ENCODE measurements at places on chromosomes 12 and 14. TPM values are rescaled to one million over a fixed set of nuclear protein-coding genes. Genes with fewer than 3 reads are reported as not detected.

DNA sequence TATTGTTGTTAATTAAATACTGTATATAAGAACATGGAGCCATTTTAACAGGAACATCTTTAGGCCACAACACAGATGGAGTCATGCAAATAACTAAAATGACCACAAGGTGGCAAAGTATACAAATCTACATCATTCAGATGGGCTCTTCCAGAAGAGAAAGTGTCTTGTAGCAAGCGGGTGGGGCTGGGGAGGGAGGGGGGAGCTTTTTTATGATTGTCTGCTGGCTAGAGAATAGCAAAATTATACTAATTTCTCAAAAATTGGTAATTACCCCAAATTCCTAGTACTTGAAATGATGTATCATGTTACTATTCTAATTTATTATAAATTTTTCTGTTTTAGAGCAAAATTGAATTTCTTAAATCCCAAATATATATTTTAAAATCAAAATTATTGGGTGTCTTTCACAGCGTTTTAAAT is 378.7 kb downstream of the PRKD1 start:
- no peak for DNase-seq

DNA sequence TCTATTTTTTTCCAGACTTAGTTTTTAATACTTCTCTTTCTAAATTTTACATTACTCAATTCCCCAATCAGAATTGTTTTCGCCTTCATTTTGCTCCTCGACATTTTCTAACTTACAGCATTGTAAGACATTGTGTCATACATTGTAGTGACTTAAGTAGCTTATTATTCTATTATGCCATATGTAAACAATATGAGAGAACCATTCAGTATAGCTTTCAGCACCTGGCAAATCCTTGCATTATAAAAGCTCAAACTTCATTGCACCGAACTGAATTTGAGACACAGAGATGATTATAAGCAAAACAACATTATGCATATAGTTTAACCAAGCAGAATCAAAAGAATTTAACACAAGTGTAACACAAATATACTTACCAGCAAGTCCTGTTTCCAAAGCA is 46.8 kb downstream of the EXOC5 start:
- no peak for DNase-seq

Gene GALC
- total RNA-seq = 24.3 TPM

DNA sequence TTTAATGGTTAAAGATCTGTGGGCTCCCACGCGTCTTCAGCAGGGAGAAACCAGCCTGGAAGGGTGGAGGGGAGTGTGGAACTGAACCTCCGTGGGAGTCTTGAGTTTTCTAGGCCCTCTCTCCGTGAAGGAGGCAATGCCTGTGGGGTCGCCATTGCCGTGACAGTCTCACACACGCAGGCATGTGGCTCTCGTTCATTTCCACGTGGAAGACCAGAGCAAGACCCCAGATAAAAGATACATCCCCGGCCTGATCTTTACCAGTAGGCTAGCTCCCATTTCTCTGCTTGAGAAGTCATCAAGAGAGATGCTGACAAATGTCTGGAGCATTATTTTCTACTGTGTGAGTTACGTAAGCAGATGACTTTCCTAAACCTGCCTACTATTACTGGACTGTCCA is 491.7 kb upstream of the LMO3 start:
- no peak for DNase-seq

- no peak for DNase-seq
Measured at GRCh38 chr12:56231184-56231582, 1.3 kb downstream of the SLC39A5 start.

Gene SRRM4
- not detected for total RNA-seq

DNA sequence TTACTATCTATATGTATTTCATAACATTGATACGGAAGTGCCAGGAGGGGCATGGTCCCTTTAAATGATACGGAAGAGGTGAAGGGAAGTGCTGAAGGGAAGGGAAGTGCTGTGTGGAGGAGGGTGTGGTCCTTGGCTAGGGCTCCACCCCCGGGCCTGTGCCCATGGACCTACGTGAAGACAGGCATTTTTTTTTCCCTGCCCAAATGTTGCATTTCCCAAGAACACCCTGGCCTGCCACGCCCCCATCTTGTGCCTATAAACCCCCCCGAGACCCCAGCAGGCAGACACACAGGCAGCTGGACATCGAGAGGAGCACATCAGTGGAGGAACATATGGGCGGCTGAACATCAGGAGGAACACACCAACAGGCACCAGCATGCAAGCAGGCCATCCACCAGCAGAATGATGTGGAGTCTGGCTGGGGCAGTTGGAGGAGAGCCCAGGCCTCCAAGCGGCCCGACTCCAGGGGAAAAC is 134.1 kb downstream of the SLC41A2 start:
- DNase-seq = no peak

DNA sequence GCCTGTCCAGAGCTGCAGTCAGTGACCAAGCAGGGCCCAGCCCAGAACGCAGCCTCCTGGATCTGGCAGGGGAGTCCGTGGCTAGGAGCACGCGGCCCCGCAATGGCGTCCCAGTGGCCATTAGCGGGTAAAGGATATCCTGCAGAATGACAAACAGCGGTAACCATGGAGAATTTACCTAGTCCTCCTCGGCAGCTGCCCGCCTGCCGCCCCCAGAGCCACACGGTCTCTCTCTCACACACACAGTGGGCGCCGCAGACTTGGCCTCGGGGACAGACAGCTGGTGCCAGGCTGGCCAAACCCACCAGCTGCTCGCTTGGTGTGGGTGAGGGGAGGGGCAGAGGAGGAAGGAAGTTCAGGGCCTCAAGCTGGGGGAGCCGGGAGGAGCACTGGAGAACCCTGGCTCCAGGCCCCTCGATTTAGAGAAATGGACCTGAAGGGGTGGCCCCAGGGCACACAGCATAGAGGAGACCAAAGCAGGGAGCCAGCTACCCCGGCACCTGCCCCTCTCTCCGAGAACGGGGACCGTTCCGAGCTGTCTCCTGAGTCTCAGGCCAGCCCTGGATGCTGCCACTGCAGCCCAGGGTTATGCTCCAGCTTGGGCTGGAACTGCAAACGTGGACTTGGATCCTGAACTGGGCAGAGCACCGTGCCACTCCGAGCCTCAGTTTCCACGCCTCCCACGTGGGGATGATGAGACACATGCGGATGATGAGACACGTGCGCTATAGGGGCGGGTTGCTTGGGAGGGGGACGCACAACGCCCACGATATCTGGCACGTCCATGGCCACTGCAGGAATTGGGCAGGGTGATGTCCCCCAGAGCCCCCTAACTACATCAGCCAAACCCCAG is 3.4 kb downstream of the CDK2AP1 start:
- DNase-seq = no peak

- DNase-seq = peak; percentile 57
Measured at GRCh38 chr14:75559451-75560222, 18.8 kb upstream of the FLVCR2 start.

DNA sequence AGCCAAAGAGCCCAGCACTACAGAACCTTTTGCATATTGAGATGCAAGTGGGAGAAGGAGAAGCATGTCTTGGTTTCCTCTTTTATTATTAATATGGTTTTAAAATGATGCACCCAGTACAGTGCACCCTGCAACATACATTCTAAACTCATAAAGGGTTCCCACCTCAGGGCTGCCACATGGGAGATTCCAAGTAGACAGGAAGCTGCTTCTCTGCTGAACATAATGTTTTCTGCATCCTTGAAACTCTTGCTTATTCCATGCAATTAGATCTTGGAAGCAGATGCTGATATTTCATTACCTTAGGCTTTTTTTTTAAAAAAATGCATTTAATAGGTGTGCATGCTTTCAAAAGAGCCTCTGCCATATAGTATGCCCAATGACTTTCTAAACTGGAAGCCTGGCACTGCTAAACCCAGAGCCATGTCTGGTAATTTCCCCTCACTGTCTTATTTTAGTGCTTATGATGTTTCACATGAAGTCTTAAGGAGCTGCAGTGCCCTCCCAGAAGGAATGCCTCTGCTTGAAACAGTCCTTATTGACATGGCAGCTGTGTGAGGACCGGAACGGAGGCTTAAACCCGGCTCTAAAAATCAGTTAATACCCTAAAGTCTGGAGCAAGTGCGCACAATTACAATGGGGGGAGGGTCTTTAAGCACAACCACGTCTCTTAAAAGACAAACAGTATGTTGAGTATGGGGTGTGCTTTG is 2.0 kb upstream of the SIX1 start:
- DNase-seq = no peak

DNA sequence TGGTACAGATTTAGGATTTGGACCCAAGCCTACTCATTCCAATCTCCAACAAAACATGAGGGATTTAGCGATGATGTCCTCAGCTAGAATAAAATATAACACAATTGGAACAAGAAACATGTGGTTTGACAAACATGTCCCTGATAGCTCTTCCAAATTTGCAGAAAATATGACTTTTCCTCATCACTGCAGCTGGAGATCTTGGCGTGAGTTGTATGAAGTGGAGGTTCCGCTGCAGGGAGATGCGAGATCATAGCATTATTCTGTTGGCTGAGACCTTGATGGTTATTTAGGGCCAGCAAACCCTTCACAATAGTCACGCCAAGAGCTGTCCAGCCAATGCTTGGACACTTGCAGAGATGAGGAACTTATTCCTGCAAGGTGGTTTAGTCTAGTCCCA is 413.4 kb upstream of the TBX3 start:
- DNase-seq = no peak

DNA sequence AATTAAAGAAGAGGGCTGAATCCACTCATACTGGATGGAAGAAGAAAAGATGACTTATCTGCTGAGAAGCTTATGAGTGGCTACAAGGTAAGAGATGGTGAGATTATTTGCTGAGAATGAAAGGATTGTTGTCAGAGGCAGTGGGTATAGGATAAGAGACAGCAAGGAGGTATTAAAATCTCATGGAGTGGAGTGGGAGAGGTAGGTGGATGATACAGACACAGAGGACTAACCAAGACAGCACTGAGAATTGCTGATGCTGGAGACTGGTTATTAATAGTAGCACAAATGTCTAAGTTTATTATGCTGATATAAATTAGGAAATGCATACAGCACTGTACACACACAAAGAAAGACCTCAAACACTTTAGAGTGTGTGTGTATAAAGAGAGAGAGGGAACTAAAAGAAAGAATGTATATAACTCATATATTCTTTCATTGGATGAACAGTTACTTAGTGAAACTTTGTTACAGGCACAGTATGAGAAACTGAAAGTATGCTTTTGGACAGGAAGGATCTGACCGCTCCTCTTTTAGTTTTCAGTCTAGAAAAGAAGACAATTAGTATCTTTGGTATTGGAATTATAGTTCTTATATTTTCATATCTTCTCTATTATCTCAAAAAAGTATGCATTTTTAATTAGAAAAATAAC is 543.1 kb downstream of the LRFN5 start:
- DNase-seq = no peak

- DNase-seq = no peak
Measured at GRCh38 chr12:51000245-51000644, 25.9 kb downstream of the SLC11A2 start.

- no peak for DNase-seq
Measured at GRCh38 chr14:65817011-65817410, 404.5 kb downstream of the FUT8 start.

GRCh38 chr12:113923251-113923650 is 42.9 kb downstream of the RBM19 start:
- no peak for DNase-seq

Gene NPAS3
- total RNA-seq = not detected

- DNase-seq = no peak
Measured at GRCh38 chr12:89185181-89185580, 167.1 kb downstream of the DUSP6 start.

Gene TMPRSS12
- not detected for total RNA-seq

Gene ATXN2
- total RNA-seq = 35.3 TPM

GRCh38 chr12:86950444-86950843 is 694.3 kb upstream of the MGAT4C start:
- no peak for DNase-seq

GRCh38 chr12:39956725-39957124 is 149.2 kb downstream of the SLC2A13 start:
- no peak for DNase-seq

Gene MIP
- not detected for total RNA-seq

- DNase-seq = no peak
Measured at GRCh38 chr12:90077756-90078155, 369.1 kb upstream of the ATP2B1 start.

DNA sequence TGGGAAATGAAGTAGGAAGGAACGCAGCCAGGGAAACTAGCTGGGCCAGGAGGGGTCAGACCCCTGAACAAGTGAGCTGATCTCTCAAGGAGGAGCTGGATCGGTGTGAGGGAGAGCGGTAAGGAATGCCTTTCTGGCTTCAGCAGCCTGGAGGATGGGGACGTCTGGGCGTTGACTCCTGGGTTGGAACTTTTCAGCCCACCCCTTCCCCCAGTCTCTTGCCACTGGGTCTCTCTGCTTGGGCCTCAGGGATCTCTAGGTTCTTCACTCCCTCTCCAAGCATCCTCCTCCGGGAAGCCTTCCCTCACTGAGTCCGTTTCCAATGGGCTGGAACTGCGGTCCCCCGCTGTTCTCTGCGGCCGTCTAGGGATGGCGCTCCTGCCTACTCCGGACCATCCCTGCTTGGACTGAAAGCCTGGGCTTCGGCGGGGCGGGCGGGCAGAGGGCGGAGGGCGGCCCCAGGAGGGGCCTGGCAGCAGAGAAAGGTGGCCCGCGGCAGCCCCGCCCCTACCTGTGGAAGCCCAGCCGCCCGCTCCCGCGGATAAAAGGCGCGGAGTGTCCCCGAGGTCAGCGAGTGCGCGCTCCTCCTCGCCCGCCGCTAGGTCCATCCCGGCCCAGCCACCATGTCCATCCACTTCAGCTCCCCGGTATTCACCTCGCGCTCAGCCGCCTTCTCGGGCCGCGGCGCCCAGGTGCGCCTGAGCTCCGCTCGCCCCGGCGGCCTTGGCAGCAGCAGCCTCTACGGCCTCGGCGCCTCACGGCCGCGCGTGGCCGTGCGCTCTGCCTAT is at the start of gene KRT7:
TSS of gene KRT7 (plus strand) at position 570 of the 788 bp plus-strand sequence. CDS start at position 624, 54 bp downstream.
- no peak for DNase-seq

GRCh38 chr14:105072892-105073719 is 7.9 kb upstream of the GPR132 start:
- no peak for DNase-seq

Gene CD163L1
- not detected for total RNA-seq

DNA sequence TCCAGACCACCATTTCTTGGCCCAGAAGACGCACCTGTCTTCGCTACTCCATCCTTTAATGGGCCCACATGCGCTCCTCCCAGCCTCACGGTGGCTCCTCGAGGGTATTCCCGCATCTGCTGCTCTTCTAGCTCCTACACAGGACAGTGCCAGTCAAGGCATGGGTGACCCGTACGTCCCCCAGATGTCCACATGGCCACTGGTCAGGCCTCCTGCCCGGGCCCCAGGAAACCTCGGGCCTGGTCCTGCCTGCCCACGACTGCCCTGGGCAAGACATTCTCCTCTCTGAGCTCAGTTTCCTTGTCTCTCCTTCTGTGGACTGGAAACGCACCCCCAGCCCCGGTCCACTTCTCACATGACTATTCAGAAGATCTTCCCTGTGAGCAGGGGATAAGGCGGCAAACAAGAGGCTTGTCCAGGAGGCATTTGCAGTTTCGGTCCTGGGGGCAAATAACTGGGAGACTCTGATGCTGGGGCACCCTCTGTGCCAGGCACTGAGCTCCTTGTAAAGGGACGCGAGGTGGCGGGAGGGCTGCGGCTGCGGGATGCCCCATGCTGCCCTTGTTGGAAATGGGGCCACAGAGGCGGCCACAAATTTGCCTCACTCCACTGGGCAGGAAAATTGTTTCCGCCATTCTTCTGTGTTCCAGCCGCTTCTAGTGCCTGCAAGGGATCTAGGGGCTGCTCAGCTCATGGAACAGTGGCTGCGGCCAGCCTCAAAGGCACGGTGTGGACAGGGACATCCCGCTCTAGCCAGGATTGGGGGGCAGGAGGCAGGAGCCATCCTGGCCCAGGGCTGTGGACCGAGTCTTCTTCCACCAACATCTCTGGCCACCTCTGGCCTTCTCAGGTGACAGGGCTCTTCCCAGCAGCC is 6.8 kb upstream of the BEGAIN start:
- DNase-seq = no peak

Gene HELB
- total RNA-seq = 38.3 TPM

All from activated CD4-positive, alpha-beta memory T cell treated with anti-CD3 and anti-CD28 coated beads, Interleukin-2, amount 10 ng/mL, durations not matched to agents 7 days and 5 days (primary cell).